ENCODE measurements at places on chromosomes 5 and 9. TPM values are rescaled to one million over a fixed set of nuclear protein-coding genes. Genes with fewer than 3 reads are reported as not detected.

Gene SEC16A
- 66.5 TPM for total RNA-seq

Gene PFN3
- total RNA-seq = not detected

Gene ABO
- 25.0 TPM for total RNA-seq

Gene GPR21
- 2.2 TPM for total RNA-seq

Gene LCN15
- not detected for total RNA-seq

Gene SELENOP
- 705 TPM for total RNA-seq

Gene PNPLA7
- total RNA-seq = 12.2 TPM

Gene CCDC69
- total RNA-seq = 79.0 TPM

Gene SPATA31D1
- not detected for total RNA-seq

Gene GRIA1
- 10.3 TPM for total RNA-seq

Gene DPM2
- total RNA-seq = 33.7 TPM

Gene C5orf52
- total RNA-seq = not detected

Gene FAM151B
- 4.1 TPM for total RNA-seq

Gene PPP3R2
- total RNA-seq = not detected

Gene PCDHA3
- 0.77 TPM for total RNA-seq
